ENCODE measurements at places on chromosomes 3 and 15.
A peak's percentile ranks its signal among the peaks of the same experiment; 100 is the strongest.

- DNase-seq = no peak
Observed at GRCh38 chr15:59647085-59647484, 10.2 kb downstream of the GTF2A2 start.

DNA sequence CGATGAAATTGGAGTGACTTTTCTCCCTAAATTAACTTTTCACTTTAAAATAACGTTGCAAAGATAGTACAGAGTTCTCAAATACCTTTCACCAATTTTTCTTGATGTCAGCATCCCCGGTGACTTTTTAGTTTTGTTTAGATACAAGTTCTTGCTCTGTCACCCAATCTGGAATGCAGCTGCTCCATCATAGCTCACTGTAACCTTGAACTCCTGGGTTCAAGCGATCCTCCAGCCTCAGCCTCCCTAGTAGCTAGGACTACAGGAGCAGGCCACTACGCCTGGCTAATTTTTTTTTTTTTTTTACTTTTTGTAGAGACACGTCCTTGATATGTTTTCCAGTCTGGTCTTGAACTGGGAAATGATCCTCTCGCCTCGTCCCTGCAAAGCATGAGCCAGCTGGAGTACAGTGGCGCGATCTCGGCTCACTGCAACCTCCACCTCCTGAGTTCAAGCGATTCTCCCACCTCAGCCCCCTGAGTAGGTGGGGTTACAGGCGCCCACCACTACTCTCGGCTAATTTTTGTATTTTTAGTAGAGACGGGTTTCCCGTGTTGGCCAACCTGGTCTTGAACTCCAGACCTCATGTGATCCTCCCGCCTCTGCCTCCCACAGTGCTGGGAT lies 747 bp downstream of the NSUN3 start:
- DNase-seq = no peak

- no peak for DNase-seq
Observed at GRCh38 chr3:139689708-139690228, 12.0 kb upstream of the NMNAT3 start.

DNA sequence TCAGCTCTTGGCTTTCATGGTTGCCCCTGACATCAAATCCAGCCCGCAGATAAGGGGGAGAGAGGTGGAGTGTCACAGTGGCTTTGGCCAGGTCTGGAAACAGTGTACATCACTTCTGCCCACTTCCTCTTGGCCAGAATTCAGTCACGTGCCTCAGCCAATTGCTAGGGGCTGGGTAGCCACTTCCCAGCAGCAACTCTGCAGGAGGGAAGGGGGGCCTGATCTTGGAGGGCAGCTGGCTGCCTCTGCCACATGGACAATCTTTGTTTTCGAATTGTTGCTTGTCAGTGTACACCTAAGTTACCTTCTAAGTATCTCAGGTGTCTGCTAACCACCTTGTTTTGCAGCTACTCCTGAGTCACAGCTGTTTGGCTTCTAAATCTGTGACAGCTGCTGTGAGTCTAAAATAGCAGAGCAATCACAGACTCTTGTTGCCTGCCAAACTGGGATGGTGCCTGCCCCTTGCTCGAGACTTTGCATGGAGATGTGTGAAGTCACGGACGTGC lies 41.0 kb upstream of the LIMD1 start:
- no peak for DNase-seq

GRCh38 chr15:67957435-67958132 lies 96.5 kb upstream of the PIAS1 start:
- no peak for DNase-seq

DNA sequence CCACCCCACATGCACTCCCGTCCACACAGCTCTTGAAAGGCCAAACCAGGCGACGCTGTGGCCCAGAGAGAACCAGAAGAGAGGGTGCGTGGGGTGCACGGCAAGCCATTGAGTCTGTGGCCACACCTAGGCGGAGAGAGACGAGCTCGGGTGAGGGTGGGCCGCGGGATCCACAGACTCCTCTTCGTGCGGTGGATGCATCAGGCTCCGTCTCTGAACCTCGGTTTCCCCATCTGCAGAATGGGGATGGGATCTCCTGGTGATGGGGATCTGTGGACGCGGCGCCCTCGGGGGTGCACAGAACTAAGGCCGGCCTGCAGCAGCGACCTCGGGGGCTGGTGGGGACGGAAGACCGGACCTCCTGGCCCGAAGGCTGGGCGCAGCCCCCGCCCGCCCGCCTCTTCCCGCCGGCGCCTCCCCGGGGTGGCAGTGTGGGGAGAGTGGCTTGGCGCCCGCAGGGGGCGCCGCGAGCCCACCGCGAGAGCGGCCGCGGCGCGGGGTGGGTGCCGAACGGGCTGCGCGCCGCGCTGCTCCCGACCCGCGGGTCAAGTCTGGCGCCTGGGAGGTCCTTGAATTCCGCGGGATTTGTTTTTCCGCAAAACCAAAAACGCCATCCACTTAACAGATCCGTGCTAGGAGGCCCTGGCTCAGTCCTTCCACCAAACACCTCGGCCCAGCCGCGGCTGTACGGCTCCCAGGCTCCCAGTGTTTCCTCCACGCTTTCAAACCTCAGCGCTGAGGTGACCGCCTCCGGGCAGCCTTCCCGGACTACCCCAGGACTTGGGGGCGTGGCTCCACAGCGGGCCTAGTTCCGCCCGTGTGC lies 13.2 kb upstream of the ADPGK start:
- DNase-seq = peak; percentile 44

DNA sequence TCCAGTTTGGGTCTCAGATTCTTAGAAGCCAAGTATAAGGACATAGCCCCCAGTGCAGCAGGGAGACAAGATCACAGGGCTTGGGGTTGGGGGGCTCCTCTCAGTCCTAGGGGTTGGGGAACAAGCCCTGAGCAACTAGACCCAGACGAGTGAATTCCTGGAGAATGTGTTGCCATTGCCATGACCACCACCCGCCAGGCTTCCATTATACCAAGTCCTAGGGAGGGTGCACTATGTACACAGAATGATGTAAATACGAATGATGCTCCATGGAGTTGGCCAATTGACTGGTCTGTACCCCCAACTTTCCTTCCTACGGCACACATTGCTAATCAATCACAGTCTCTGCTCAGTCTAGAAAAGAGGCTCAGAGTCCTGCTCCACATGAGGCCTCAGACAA lies 8.8 kb downstream of the IQCF1 start:
- no peak for DNase-seq

DNA sequence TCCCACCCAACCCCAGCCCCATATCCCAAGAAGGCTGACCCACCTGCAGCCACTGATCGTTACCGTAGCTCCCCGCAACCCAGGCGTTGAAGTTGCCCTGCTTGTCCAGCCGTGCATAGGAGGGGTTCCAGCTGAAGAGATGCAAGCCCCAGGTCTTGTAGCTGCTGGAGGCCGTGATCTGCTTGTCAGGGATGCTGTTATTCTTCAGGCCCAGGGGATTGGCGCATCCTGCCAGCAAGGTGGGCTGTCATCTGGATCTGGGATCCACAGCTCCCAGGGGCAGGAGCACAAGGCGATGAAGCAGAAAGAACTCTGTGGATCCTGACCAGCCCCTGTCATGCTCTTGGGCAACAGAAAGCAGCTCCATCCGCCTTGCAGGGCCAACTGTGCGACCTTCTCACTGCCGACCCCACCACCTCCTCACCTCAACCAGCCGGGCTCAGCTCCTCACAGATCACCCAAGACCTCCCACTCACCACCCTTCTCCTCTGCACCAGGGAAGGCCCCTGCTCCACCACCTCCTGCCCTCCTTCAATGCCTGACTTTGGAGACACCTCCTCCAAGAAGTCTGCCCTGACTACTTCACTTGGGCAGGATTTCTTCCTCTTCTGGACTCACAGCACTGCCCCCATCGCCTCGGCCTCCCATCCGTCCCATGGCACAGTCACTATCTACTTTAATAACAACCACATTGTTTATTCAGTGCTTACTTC lies 6.3 kb upstream of the HAPLN3 start:
- DNase-seq = no peak

GRCh38 chr3:37779289-37780152 lies 82.2 kb upstream of the CTDSPL start:
- DNase-seq = peak; percentile 32

DNA sequence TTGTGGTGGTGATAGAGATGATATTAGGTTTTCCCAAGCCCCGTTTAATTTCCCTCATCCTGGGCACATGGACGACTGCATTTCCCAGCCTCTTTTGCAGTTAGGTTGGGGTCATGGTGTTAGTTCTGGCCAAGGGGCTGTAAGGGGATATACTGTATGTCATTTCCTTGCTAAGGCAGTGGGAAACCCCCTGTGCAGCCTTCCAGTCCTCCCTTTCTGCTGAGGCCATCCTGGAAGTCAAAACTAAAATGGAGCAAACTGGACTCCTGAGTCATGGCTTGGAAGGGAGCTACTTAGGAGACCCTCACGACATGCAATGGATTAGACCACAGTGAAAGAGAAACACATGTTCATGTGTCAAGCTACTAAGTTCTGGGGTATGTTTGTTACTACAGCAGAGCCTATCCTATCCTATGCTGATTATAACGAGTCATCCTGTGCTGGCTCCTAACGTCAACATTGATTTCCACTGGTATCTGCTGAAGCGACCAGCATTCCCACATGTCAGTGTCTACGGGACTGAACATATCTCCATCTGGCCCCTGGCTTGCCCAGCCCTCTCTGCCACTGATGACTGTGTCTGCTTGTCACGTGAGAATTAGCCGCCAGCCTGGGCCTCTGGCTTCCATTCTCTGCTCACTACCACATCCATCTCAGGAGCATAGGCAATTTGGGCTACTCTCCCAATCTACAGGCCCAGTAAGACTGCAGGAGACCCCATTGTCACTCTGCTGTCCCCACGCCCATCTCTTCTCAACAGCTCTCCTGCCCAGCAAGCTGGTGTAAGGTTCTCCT lies 85.6 kb upstream of the MEF2A start:
- peak; percentile 16 for DNase-seq

DNA sequence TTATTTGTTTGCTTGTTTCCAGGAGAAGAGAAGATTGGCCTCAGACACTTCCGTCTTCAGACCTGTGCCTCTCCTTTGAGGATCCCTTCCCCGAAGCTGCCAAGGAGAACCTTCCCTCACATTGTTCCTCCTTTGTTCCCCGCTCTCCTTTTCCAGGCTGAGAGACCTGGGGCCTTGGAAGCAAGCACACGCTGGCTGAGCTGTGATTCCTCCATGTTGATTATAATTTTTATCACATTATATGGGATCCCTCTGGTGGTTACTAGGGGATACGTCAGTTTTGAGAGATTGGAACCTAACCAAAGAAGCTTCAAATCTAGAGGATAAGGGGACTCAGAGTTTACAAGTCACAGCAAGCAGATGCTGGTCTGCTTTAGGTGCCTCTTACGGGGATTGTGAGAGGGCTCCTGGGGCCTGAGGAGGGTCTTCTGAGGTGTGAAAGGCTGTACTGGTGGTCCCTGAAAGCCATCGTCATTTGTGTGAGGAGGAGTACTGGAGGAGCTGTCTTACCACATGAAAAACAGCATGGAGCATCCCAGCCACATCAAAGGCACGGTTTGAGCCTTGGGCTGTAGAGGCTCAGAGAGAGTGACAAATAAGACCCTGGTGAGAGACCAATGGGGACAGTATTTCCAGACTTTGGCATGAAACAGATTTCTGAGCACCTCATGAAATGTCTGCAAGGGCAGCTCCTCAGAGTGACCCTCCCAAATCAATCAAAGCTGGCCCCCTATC lies 760.1 kb upstream of the CFAP20DC start:
- no peak for DNase-seq

DNA sequence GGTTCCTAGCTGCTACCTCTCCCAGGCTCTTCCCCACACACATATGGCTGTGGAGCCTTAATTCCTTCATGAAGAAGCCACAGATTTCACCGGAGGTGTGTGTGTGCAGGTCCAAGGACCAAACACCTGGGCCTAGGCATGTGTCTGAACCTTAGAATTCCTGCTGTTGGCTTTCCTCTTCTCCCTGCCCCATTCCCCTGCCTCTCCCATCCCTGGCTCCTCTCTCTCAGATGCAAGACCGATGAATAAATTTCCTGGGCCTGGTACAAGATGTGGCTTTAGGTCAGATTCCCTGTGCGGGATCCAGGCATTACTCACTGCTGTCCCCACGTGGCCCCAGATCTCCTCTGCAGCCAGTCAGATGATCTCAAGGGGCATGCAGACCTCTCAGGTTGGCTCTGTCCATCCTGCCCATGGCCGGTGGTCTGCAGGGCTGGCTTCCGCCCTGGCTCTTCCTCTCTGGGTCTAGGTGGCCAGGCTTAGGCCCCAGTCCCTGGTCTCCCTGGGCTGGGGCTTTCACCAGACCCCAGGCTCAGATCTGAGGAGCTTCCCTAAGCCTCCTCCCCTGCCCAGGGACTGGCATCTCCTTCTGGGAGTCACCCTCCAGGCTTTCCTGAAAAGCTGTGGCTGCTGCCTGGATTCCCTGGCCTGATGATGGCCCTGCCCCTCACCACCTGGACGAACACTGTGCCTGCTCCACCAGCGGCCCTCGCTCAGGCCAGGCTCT lies 20.5 kb downstream of the CCR9 start:
- DNase-seq = no peak

- DNase-seq = no peak
Observed at GRCh38 chr3:54969652-54970051, 41.8 kb upstream of the LRTM1 start.

- no peak for DNase-seq
Observed at GRCh38 chr15:70788114-70789049, 25.0 kb upstream of the UACA start.

- no peak for DNase-seq
Observed at GRCh38 chr15:46934851-46935250, 782.5 kb upstream of the SEMA6D start.

GRCh38 chr15:77287385-77287784 lies 132.5 kb downstream of the PEAK1 start:
- no peak for DNase-seq

DNA sequence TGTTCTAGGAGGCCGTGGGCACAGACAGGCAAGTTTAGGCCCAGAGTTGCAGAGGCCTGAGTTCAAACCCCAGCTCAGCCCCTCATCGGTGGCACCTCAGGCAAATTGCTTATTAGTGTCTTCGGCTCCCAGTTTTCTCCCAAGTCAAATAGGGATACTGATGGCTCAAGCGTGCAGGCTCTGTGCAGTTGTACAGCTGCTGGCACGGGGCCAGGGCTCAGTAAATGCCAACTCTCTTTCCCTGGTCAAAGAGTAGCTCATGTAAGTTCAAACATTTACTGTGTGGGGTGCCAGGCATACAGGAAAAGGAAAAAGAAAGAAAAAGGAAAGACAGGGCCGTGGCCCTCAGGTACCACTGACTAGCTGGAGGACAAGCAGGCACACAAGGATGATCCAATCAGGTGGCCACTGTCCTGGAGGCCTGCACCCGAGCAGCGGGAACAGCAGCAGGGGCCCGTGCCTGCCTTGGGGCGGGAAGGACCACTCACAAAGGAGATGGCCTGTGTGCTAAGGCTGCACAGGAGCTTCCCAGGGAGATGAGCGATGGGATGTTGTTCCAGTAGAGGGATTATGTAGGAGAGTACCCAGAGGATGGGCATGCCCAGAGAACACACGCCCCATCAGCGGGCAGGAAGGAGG lies 70.8 kb downstream of the TBC1D2B start:
- DNase-seq = no peak

Measured in activated CD8-positive, alpha-beta T cell treated with anti-CD3 and anti-CD28 coated beads, Interleukin-2, amount 10 ng/mL, durations not matched to agents 7 days and 5 days (primary cell).